ENCODE measurements at places on chromosomes 2 and 18.

GRCh38 chr2:233676046-233676445 lies 4.3 kb downstream of the UGT1A9 start:
- no peak for DNase-seq

GRCh38 chr18:5546660-5547059 lies 2.9 kb upstream of the EPB41L3 start:
- no peak for DNase-seq

DNA sequence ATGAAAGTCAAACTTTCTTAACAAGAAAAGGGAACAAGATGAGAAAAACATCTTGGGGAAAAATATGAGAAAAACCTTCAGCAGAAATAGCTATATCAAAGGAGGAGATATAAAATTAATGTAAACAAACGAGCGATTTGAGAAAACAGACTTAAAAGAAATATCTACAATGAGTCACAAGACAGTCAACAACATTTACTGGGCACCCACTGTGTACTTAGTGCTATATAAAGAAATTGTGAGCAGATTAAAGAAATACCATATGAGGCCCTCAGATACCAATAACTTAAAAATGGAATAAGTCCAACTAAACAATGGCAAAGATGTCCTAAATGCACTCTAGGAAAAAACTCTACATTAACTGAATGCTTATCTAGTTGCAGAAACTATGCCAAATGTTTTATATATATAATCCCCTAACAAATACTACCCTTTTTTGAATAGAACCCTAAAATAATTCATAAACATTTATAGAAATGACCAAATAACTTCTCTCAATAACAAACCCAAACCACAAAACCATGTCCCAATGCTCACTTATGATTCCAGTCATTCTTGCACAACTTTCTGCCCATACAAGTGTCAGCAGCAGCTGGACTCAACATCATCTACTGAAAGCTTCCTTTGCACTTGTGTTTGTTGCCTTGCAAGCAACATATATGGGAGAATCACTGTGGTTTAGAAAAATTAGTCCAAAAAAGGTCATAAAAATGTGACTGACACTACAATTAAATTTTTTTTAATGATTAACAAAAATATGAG lies 83.5 kb downstream of the COBLL1 start:
- no peak for DNase-seq

DNA sequence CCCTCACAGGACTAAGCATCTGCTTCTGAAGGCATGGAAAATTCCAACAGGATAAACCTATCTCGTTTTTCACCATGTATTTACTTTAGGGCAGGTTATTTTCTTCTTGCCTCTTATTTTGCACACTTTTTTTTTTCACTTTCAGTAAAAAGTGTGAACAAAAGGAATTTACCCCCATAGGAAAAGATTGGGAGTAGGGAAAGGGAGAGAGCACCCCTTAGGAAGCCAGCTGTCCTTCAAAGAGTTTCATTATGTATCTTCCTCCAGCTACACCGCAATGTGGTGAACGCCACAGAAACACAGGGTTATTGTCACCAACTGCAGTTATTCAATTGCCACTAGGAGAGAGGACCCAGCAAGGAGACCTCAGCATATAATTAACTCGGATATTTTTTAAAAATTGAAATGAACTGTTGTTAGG lies 286.2 kb upstream of the VRK2 start:
- no peak for DNase-seq

DNA sequence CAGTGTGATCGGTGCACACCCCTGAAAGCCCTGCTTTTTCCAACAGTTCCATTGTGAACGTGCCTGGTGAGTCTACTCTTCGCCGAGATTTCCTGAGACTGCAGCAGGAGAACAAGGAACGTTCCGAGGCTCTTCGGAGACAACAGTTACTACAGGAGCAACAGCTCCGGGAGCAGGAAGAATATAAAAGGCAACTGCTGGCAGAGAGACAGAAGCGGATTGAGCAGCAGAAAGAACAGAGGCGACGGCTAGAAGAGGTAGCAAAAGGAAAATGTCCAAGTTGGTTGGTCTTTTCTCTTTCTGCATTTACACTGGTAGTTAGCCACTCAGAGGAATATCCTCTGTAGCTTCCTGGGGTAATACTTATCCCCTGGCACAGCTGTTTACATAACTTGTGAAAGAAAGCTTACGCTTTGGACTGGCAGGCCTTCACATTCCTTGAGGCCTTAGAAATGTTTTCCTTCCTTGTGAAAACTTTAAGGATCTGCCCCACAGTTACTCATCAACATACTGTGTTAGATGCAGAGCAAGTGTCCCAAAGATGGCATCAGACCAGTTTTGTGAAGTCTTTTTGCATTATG lies 146.6 kb downstream of the MAP4K4 start:
- no peak for DNase-seq

DNA sequence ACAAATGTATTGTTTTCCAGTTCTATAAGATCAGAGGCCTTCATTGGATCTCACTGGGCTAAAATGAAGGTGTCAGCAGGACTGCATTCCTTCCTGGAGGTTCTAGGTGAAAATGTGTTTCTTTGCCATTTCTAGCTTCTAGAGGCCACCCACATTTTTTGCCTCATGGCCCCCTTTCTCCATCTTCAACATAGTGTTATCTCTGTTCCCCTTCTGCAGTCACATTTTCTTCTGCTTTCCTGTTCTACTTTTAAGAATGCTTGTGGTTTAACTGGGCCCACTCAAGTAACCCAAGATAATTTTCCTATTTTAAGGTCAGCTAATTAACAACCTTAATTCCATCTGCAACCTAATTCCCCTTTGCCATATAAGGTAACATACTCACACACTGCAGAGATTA lies 36.1 kb downstream of the METTL21A start:
- no peak for DNase-seq

GRCh38 chr2:102112692-102113665 lies 29.6 kb upstream of the IL1R1 start:
- no peak for DNase-seq

DNA sequence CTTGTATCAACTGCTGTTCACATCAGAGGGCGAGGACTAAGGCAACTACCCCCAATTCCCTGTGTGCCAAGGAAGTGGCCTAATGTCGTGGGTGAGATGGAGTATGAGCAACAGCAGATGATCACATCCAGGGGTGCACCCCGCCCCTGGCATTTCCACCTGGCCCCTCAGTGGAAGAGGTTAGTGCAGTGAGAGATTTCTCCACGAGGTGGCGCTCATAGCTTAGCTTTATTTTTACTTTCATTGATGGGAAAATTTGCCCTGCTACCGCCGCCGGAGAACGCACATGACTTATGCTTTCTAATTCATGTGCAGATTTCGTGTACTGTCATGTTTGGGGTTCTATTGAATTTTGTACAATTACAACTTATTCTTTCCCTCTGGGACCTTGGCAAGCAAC lies 470.6 kb upstream of the MEX3C start:
- DNase-seq, result no peak

Data from breast epithelium (tissue), 4 donors.